Vein endothelial cell (primary cell): ENCODE measurements at places on chromosomes 13 and 19. TPM values are rescaled to one million over a fixed set of nuclear protein-coding genes. Genes with fewer than 3 reads are reported as not detected.

The PRR22 gene
- 0.57 and 0.65 TPM in 2 replicates for total RNA-seq

The CERS1 gene
- total RNA-seq: 2.3 and 3.9 TPM in 2 replicates

The NDUFA13 gene
- 91.4 and 151 TPM in 2 replicates for total RNA-seq

The ZNF229 gene
- total RNA-seq: 6.2 and 15.7 TPM in 2 replicates

The GPR183 gene
- total RNA-seq: 0.10 and 0.33 TPM in 2 replicates

The KPTN gene
- 4.3 and 5.6 TPM in 2 replicates for total RNA-seq

The GJB6 gene
- not detected in 2 replicates for total RNA-seq

The ZNF790 gene
- 6.5 and 8.4 TPM in 2 replicates for total RNA-seq

The SWSAP1 gene
- total RNA-seq: 1.7 and 2.3 TPM in 2 replicates

The ASF1B gene
- total RNA-seq: 11.4 and 20.4 TPM in 2 replicates

The RYR1 gene
- under 0.01 TPM in 1 of 2 replicates, not detected in the other for total RNA-seq

The KLK6 gene
- 0.29 TPM in 1 of 2 replicates, not detected in the other for total RNA-seq

The TRAPPC6A gene
- 11.9 and 28.4 TPM in 2 replicates for total RNA-seq

The RANBP3 gene
- 59.7 and 59.8 TPM in 2 replicates for total RNA-seq

The CBARP gene
- total RNA-seq: 6.4 and 7.2 TPM in 2 replicates

The CYP2F1 gene
- not detected in 2 replicates for total RNA-seq

The SIGLEC12 gene
- total RNA-seq: not detected in 2 replicates

The ACP7 gene
- total RNA-seq: not detected in 2 replicates

The IGFL2 gene
- not detected in 2 replicates for total RNA-seq

The IGFL4 gene
- total RNA-seq: not detected in 2 replicates

The SLITRK6 gene
- total RNA-seq: not detected in 2 replicates

The GNG7 gene
- 0.48 and 0.98 TPM in 2 replicates for total RNA-seq

The PSG6 gene
- total RNA-seq: under 0.01 TPM in 1 of 2 replicates, not detected in the other

The C19orf73 gene
- total RNA-seq: 0.48 TPM in 1 of 2 replicates, not detected in the other

The ZNF135 gene
- total RNA-seq: 0.98 and 2.1 TPM in 2 replicates

The FCER2 gene
- total RNA-seq: not detected in 2 replicates

The IRGC gene
- not detected in 2 replicates for total RNA-seq

The ACER1 gene
- total RNA-seq: not detected in 2 replicates

The ZNF569 gene
- 4.6 and 5.8 TPM in 2 replicates for total RNA-seq

The KLK11 gene
- not detected in 2 replicates for total RNA-seq

The PGLYRP1 gene
- total RNA-seq: not detected in 2 replicates

The PDCD5 gene
- total RNA-seq: 61.7 and 93.6 TPM in 2 replicates

The ZNF528 gene
- total RNA-seq: 18.6 and 41.7 TPM in 2 replicates

The KIR3DL1 gene
- total RNA-seq: not detected in 2 replicates

The TEX101 gene
- not detected in 2 replicates for total RNA-seq

The PRTN3 gene
- not detected in 2 replicates for total RNA-seq

The TGDS gene
- total RNA-seq: 12.4 and 13.7 TPM in 2 replicates

The PRSS57 gene
- 0.33 TPM in 1 of 2 replicates, not detected in the other for total RNA-seq

The ATXN8OS gene
- total RNA-seq: not detected in 2 replicates

The LILRB3 gene
- not detected in 2 replicates for total RNA-seq

The ZIK1 gene
- 4.6 and 5.7 TPM in 2 replicates for total RNA-seq

The PRODH2 gene
- not detected in 2 replicates for total RNA-seq

The SGCG gene
- total RNA-seq: not detected in 2 replicates

The ZNF419 gene
- total RNA-seq: 11.1 and 13.5 TPM in 2 replicates

The CEACAM4 gene
- total RNA-seq: not detected in 2 replicates

The PDE4A gene
- 3.6 and 5.6 TPM in 2 replicates for total RNA-seq

The TRPC4 gene
- 0.19 and 0.98 TPM in 2 replicates for total RNA-seq

The CBY2 gene
- total RNA-seq: not detected in 2 replicates

The TLE6 gene
- total RNA-seq: 1.1 and 1.6 TPM in 2 replicates

The ZNF177 gene
- 0.98 and 1.3 TPM in 2 replicates for total RNA-seq

The TMEM150B gene
- not detected in 2 replicates for total RNA-seq

The GDF15 gene
- 87.0 and 159 TPM in 2 replicates for total RNA-seq

The RPS19 gene
- total RNA-seq: 908 and 1,614 TPM in 2 replicates
